Stimulated activated CD8-positive, alpha-beta memory T cell treated with anti-CD3 and anti-CD28 coated beads, Interleukin-2, amount 100 ng/mL, for 48 hours (primary cell): ENCODE measurements at places on chromosomes 16 and 17.

GRCh38 chr16:22285080-22285479 is 12.1 kb upstream of the POLR3E start:
- no peak for DNase-seq

GRCh38 chr17:19718041-19718612 is 1.7 kb upstream of the SLC47A2 start:
- DNase-seq: no peak

GRCh38 chr17:77753246-77753645 is 205.3 kb upstream of the TNRC6C start:
- no peak for DNase-seq

GRCh38 chr17:1709971-1710806 is at the start of gene TLCD2:
TLCD2 (minus strand) TSS chr17:1710377; CDS start chr17:1710242, 135 bp downstream.
- DNase-seq: no peak
